ENCODE measurements at places on chromosomes 5 and 9.

DNA sequence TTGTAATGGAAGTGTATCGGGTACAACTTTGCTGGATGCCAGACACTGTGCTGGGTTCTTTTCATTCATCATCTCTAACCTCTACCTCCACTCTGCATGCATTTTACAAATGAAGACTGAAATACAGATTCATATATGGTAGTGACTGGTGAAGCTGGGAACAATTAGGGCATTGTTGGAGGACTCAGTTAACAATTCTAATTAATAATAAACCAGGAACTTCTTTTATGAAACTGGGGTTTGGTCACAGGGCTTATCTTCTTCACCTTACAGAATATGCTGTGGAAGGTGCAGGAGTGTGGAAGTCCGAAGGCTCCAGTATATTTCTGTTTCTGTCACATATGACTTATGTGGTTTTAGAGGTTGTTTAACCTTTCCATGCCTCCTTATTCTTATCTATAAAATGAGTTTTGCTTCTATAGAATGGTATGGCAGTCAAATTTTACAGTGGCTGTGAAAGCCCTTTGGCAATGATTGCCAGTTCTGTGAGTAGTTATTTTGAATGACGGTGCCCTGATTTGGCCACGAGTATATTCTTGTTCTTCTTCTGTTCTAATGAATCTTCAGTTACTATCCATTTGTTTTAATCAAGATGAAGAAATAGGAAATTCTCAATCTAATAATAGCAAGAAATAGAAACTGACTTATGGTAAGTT, 284.7 kb downstream of the GABRB2 start:
- DNase-seq = no peak

DNA sequence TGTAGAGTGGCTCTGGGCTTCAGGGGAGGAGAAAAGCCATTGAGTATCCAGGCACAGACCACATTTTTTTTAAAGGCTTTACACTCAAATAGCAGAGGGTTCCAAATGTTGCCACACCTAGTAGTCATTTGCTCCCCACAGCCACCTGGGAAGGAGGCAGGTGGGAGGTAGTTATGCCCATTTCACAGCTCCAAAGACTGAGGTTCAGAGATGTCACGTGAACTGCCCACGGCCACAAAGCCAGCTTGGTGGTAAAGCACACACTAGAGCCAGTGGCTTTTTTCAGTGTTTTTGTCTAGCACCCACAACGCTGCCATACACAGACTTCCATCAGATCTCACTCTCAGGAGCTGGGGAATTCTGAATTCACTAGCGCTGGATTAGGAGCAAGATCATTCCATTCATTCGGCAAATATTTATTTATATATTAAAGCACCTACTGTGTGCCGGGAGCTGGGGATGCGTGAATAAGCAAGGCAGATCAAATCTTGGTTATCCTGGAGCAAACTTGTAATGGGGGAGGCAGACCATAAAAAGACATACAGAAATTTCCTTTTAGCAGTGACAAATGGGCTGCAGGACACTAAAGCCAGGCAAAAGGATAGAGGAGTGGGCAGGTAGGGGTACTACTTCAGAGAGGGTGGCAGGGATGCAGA, 7.4 kb downstream of the WHRN start:
- no peak for DNase-seq

GRCh38 chr5:125451622-125452021, 705.2 kb upstream of the ZNF608 start:
- DNase-seq = no peak

GRCh38 chr9:132647355-132647754, 22.4 kb downstream of the DDX31 start:
- DNase-seq = no peak

DNA sequence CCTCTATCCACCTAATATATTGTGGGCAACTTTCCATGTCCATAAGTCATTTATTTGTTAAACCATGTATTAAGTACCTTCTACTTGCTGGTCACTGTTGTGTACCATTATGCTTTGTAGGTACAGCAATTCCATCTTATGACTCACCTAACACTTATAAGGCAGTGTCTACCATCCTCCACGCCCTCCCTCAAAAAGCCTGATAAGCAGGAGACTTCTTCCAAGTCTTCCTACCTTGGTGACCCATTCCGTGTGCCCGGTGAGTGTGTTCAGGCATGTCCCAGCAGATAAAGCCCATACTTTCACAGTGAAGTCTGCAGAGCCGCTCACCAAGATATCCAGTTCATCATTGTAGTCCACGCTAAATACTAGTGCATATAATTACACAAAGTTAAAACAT, 17.4 kb downstream of the FBXW2 start:
- no peak for DNase-seq

DNA sequence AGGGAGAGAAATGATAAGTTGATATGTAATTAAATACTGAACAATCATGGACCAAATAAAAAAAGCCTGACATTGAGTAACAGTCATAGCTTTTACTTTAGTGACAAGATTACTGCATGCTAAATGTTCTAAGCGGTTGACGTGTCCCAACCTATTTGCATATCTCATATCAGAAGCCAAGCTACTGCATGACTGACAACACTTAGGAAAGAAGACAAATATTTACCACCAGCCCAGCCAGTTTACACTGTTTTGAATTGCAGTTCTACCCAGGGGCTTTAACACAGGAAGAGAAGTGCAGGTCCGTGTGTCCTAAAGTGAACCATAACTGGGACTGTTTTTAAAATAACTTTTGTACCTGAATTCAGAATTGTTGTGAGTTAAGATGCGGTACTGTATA, 219.9 kb downstream of the PRDM9 start:
- no peak for DNase-seq

- DNase-seq = no peak
Measured at GRCh38 chr9:22238809-22239684, 207.6 kb upstream of the DMRTA1 start.

DNA sequence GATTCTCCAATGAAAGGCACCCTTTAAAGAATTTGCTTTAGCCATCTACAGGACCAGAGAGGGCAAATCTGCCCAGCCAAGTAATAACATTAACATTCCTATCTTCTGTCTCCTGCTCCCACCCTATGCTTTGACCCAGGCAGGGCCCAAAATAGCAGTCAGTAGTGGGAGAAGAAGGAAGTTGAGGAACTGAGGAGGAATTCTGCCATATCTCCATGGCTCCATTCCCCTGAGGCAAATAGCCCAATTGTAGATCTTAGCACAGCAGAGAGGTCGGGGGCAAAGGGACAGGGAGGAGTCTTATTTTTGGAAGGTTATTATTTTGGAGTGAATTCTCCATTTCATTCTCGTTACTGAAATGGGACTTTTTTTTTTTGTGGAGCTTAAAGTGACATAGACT, 111.1 kb upstream of the IFNK start:
- no peak for DNase-seq

DNA sequence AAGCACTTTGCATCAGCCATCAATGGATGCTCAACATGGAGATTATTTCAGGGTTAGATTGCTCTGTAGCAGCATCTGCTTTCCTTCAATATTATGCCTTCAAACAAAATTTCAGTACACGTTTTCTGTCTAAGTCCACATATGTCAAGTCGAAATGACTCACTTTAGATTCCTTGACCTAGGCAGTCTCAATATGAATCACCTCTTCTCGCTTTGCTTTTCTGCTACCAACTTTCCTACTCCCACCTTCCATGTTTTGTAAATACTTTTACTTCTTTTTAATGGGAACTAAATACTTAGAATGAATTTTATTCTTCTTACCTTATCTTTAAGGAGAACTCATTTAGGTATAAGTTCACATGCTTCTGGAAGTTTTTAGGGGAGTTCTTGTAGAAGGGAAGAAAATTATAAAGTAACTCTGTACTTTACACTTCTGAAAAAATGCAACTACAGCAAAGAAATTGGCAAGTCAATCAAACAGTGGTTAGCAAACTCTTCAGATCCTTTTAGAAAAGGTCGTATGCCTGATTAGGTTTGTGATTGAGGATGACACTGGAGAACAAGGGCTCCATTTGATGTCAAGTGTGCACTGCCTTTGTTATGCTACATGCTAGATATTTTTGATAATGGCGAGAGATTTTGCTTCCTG, 478.5 kb upstream of the SMARCA2 start:
- no peak for DNase-seq

GRCh38 chr5:114191441-114191840, 170.4 kb upstream of the KCNN2 start:
- DNase-seq = no peak

DNA sequence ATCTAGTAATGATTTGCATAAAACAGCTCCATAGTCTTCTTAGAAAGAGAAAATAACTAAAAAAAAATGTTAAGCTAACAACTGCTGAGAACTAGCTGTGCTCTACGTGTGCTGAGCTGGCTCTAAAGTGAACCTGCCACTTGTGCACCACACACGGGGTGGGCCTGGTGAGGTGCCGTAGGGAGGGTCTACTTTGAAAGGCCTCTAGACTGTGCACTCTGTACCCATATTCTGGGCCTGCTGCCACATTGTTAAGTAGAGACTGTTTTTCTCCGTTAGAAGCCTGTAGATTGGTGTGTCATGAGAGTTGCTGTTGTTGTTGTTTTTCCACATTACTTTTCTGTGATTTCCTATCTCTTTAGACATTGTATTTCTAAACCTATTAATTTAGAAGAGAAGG, 93.9 kb downstream of the CD180 start:
- no peak for DNase-seq

GRCh38 chr9:5110867-5111681, 74.4 kb downstream of the INSL6 start:
- DNase-seq = peak; percentile 35

Data from endodermal cell (in vitro differentiated cells).